Stimulated activated CD4-positive, alpha-beta T cell treated with anti-CD3 and anti-CD28 coated beads, Interleukin-4, amount 100 ng/mL, for 1 hour (primary cell): ENCODE measurements at places on chromosomes 11 and 22.

DNA sequence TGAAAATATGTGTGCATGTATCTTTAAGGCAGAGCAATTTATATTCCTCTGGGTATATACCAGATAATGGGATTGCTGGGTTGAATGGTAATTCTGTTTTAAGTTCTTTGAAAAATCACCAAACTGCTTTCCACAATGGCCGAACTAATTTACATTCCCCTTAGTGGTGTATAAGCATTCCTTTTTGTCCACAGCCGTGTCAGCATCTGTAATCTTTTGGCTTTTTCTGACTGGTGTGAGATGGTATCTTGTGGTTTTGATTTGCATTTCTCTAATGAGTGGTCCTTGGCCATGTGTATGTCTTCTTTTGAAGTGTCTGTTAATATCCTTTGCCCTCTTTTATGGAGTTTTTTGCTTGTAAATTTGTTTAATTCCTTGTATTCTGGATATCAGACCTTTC is 24.3 kb downstream of the CCDC15 start:
- no peak for DNase-seq

GRCh38 chr22:27345691-27346090 is 455.9 kb downstream of the MN1 start:
- DNase-seq = no peak

DNA sequence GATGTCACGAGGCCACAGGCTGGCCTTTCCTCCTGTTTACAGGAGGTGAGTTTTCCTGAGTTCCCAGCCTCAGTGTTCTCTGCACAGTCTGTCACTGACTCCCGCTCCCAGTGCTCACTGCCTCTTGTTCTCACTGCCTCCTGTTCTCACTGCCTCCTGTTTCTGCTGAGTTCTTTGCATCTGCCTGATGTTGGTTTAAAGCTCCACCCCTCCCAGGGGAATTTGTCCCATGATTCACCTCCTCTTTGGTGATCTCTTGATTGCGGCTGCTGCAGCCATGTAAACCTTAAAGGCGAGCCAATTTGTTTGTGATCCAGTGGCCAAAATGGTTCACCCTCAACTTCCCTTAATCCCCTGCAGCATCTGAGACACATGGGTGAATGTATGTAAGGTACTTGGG is 6.0 kb upstream of the TUBA8 start:
- DNase-seq = no peak

DNA sequence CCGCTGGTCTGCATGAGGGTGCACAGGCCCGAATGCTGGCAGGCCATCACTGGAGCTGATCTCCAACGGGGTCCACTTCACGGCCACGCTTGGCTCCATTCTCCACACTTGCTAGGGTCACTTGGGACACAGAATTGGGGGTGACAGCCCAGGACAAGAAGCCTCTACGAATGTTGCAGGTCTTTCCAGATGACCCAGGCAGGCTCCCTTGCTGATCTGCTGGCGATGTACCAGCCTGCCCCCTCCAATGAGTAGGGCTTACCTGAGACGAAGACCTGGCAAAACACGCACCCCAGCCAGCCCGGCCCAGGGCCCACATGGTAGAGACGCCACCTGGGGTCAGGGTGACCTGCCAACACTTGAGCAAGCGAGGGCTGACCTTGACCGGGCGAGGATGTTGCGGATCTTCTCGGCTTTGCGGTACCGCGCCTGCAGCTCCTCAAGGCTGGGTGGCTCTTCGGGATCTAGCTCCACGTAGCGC is 44.9 kb downstream of the C11orf58 start:
- no peak for DNase-seq

- no peak for DNase-seq
Measured at GRCh38 chr11:80204021-80204420, 763.2 kb upstream of the TENM4 start.

- no peak for DNase-seq
Measured at GRCh38 chr22:23038902-23039301, 31.4 kb upstream of the GNAZ start.
